ENCODE measurements at places on chromosomes 4 and X.

DNA sequence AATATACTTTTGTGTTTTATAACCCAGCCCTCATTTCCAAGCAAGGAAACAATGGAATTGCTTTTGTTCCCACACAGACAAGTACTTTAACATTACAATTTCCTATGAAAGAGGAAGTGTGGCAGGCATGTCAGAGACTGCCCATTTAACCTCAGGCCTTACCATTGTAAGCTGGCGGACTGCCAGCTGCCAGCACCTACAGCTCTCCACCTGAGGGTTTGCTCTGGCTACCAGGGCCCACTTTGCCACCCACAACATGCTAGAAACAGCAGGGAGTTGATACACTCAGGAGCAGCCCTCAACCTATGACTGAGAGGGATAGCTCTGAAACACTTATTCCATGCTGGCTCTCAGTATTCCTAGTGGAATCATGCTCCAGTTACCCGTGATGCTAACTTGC is 152.3 kb upstream of the PRDX4 start:
- DNase-seq = no peak

DNA sequence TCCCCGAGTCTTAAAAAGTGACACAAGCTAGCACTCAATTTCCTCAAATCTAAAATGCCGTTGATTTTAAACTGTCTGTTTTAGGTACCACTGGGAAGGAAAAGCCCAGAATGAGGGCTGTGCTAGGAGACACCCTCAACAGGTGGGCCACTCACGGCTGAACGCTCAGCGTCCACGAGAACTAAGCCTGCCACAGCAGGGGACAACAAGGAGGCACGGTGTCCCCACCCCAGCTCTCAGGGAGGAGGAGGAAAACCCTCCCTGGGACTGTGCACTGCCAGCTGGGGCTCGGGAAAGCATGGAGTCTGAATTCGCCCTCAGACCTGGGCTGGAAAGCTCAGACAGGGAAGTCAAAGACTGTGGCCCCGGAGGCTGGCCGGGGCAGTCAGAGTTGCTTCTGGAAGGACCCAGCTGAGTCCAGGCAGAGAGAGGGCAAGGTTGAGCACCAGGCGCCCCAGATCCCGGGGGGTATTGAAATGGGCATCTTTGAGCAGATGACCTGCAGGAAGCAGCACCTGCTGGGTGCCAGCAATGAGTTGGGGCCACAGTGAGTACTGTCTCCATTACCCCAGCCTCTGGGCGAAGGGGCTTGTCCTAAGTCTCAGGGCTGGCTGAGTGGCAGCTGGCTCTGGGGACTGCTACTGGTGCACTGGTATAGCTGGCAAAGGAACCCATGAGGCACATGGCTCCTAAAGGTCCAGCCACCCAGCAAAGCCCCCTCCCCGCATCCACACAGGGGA is 769 bp upstream of the CPZ start:
- DNase-seq = no peak

GRCh38 chr4:83358410-83358809 is 23.8 kb upstream of the HPSE start:
- DNase-seq = no peak

DNA sequence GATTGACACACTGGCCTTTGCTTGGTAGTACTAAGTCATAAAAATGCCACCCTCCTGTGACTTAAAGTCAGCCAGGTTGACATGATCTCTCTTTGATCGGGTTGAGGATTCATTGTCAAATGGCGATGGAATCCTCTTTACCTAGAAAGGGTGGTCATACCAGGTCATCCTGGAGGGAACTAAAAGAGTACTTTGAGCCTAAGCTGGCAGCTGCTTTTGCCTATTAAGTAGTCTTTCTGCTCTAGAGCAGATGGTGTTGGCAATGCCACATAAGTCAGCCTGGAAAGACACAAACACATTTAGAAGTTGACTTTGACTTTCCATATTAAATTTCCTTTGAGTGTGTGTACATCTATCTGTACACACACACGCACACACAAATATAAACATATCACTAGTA is 39.2 kb upstream of the C4orf54 start:
- DNase-seq = no peak

- DNase-seq = no peak
These were observed 19.2 kb downstream of the ALPK1 start for GRCh38 chr4:112316360-112316759.

Measured in AML-193 (cell line).